OCI-M1 (cell line): ENCODE measurements at places on chromosomes 7 and 10.

- DNase-seq: no peak
Observed at GRCh38 chr7:107951896-107952295, 51.1 kb downstream of the LAMB1 start.

- DNase-seq: no peak
Observed at GRCh38 chr10:100707261-100707848, 38.0 kb upstream of the PAX2 start.

DNA sequence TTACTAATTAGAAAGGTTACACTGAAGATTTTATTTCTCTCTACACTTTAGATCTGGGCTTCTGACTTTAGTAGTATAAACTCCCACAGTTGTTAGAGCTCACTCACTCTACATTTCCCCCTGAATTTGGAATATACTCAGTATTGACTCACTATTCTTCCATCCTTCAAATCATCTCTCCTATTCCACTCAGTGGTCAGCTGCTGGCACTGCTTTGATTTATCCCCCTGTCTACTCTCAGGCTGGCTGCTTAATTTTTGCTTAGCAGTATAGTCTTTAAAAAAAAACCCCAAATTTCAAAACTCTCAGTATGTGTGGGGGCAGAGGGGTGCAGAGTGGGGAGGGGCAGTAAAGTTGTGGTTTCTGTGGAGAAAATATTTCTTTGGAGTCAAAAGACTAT, 68.9 kb downstream of the CDK6 start:
- DNase-seq: no peak

DNA sequence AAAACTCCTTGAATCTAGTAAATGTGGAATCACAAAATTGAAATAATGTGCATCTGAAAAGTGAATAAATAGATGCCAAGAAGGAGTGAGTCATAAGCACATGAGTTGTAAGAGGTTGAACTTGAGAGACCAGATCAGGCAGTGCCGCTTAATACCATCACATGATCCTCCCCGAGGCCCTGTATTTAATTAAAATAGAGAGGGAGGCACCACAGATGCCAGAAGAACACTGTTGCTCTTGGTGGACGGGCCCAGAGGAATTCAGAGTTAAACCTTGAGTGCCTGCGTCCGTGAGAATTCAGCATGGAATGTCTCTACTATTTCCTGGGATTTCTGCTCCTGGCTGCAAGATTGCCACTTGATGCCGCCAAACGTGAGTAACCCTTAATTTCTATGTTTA, at the start of gene GPNMB:
Gene GPNMB, plus strand, starts transcription at position 221 of the 400 bp plus-strand sequence. Its CDS starts 83 bp downstream, at position 304.
- DNase-seq: no peak

- DNase-seq: peak; percentile 6
Observed at GRCh38 chr7:45292481-45292880, 134.9 kb downstream of the RAMP3 start.

DNA sequence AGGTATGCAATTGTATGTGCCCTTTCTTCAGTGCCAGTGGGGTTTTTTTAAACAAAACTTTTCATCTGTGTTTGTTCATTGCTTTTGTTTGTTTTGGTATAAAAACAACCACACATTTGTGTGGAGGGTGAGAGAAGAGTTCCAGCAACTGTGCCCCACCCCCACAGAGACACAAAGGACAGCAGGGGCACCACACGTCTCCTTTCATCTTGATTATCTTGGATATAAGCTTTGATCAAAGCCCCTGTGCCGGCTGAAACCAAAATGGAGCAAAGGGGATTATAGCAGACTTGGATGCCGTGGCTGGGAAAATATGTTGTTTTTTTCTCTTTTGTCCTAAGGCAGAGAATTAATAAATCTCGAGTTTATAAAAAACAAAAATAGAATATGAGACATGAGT, 111.8 kb upstream of the RSU1 start:
- DNase-seq: no peak

- no peak for DNase-seq
Observed at GRCh38 chr10:133283931-133284330, 7.3 kb upstream of the ADAM8 start.

- no peak for DNase-seq
Observed at GRCh38 chr10:13503745-13504463, 24.9 kb downstream of the BEND7 start.

DNA sequence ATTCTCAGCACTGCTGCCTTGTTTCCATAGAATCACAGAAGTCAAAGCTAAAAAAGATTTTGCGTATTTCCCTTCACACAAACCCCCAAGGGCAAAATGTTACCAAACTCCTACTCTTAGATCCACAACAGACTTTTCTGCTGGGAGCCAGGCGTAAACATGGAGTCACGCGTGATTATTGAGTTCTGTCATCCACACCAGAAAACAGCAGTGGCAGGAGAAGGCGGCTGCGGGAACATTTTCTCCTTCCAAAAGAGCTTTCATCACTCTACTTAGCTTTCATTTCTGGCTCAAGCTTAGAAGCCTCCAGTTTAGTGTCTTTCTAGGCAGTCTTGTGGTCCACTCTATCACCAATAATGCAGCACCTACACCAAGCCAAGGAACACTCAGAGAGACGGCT, 712.9 kb upstream of the NRP1 start:
- no peak for DNase-seq

GRCh38 chr10:28478646-28479045, 54.3 kb upstream of the WAC start:
- DNase-seq: peak; percentile 34

DNA sequence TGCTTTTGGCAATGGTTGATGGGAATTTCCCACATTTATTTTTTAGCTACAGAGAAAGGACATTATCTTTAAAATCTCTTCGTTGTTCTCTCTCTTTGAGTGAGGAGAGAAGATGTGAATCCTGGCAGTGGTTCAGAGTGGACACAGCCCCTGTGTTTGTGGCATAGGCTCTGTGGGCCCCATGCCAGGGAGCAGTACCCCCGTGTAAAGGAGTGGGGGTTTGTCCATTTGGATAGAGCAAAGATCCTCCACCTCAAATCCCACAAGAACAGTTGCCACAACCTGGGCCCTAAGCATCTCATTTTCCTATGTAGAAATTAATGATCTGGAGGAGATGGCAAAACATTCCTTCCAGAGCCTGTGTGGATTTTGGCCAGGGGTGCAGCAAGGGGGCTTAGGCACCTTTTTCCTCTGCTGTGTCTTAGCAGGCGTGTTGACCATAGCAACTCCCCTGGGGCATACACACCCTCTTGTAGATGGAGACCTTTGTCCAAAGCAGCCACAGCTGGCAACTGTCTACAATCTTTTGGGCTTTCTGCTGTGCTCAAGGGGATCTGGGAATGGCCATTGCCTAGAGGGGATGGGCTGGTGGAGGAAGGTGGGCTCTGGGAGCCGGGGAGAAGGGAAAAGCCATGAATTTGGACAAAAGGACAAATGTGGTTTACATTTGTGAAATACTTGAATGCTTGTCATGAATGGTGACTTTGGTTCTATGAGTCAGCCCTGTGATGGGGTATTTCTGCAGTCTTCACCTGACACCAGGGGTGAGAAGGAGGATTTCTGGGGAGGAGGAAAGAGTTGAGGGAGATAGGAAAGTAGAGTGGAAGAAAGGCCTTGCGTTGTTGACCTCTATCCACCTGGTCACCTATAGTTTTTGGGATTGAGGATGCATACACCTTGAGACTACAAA, 92.0 kb downstream of the TCF7L2 start:
- no peak for DNase-seq

- DNase-seq: no peak
Observed at GRCh38 chr10:74675484-74675883, 150.9 kb upstream of the KAT6B start.

DNA sequence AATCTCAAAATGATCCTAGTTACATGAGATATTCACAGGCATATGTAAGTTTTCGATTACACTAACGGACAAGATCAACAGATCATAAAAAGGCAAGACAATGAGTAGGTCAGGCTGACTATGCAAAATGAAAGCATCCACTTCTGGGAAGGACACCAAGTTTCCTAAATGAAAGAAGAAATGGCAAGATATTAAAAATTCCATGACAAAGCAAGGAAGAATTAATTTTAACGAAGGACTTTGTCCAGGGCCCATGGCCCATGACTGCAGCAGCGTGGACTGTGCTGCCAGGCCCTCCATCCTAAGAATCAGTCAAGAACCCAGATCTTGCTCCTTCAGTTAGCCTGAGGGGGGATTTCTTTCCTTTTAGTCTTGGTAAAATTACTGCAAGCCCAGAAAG, 182.4 kb upstream of the FRMD4A start:
- DNase-seq: no peak

DNA sequence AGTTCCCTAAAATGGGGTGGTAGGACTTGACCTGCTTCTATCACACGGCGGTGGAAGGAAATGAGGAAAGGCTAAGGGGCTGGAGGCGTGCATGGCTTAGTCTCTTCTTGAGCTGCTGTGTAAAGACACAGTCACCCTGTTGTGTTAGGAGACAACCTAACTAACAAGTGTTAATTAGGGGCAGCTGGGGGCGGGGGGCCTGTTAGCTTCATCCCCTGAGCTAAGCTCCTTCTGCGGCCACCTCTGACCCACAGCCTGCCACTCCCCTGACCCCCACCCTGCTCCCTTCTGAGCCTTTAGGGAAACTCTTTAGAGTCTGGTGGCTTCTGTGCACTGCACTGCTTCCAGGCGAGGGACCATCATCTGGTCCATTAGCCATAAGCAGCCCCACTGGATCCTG, 28.0 kb downstream of the COL17A1 start:
- DNase-seq: no peak

DNA sequence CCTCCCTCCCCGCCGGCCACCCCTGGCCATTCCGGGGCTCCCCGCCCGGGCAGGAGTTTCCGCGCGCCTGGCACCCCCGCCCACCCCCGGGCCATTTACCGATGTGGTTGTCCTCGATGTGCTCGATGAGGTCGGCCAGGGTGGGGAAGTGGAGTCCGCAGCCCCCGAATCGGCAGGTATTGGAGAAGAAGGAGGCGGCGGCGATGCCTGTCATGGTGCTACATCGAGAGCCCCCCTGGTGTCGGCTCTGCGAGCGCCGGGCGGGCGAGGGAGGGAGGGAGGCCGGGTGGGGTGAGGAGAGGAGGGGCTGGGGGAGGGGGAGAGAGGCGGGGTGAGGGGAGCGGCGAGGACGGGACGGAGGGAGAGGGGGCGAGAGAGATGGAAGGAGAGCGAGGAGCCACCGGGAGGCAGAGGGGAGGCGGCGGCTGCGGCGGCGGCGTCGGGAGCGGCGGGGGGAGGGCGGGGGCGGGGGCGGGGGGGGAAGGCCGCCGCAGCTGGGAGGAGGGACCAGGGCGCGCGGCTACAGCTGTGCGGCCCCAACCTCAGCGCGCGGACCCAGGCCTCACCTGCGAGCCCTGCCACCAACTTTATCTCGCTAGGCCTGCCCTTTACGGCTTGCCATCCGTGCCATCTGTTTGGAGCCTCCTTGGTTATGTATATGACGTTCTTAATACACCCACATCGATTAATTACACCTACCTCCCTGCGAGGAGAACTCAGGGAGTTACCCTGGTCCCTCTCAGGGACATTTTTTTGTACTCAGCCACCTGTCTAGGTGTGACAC, at the start of gene JAZF1:
Gene JAZF1, minus strand, starts transcription at position 432 of the 784 bp plus-strand sequence.
- DNase-seq: peak; percentile 5

- no peak for DNase-seq
Observed at GRCh38 chr10:507355-507699, 182.1 kb downstream of the DIP2C start.

DNA sequence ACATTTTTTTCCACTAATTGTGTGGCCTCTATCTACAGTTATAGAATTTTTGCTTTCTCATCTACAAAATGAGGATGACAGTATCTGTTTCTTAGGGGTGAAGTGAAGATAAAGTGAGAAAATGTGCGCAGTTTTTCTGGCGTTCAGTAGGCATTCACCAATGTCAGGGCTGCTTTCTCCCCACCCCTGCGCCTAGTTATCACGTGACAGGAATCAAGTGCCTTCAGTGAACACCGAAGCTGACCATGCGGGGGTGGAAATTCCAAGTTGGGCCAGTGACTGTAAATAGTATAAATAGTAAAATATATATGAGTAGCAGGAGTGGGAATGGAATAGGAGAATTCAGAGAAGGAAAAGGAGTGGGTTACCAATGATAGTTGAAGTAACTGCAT, 77.4 kb downstream of the TAF3 start:
- peak; percentile 57 for DNase-seq

DNA sequence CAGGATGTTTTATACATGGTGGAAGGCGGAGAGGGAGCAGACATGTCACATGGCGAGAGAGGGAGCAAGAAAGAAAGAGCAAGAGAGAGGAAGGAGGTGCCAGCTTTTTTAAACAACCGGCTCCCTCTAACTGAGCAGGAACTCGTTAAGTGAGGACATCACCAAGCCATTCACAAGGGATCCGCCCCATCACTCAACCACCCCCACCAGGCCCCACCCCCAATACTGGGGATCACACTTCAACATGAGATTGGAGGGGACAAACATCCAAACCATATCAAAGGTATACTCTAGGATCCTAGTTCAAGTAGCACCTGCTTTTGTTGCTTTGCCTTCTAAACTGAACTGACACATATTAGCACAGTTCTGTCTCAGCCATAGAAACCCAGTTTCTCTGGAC, 141.9 kb upstream of the KLF14 start:
- DNase-seq: no peak

GRCh38 chr10:28730031-28730778, 52.9 kb downstream of the BAMBI start:
- DNase-seq: peak; percentile 28

- no peak for DNase-seq
Observed at GRCh38 chr7:47622586-47622945, 40.7 kb upstream of the TNS3 start.

DNA sequence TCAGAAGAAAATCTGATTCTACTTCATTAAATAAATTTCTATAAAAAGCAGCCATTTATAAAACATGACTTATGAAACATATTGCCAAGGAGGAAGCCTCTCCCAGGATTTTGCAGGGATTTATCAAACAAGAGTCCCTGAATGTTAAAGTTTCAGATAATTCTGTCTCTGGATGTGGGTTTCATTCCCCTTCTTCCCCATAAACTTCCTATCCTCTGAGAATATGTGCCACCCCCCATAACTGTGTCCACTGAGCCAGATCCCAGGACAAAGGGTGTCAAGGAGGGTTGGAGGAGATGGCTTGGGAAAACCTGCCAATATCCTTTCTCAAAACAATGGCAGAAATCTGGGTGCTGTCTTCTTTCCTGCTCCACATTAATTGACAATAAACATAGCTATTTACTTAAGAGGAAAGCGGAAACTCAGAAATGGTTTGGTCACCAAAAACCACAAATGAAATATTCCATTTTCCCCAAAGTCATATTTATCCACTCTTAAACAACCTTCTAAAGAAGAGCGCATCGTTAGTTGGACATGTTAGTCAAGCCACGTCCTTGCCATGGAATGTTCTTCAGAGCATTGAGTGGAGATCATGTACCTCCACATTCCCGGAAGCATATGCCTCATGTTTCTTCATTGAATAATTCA, 54.3 kb upstream of the AKR1E2 start:
- DNase-seq: no peak

- DNase-seq: no peak
Observed at GRCh38 chr10:116132780-116133399, 140.1 kb downstream of the GFRA1 start.
